Nephron progenitor cell (in vitro differentiated cells): ENCODE measurements at places on chromosomes 13 and 19.

DNA sequence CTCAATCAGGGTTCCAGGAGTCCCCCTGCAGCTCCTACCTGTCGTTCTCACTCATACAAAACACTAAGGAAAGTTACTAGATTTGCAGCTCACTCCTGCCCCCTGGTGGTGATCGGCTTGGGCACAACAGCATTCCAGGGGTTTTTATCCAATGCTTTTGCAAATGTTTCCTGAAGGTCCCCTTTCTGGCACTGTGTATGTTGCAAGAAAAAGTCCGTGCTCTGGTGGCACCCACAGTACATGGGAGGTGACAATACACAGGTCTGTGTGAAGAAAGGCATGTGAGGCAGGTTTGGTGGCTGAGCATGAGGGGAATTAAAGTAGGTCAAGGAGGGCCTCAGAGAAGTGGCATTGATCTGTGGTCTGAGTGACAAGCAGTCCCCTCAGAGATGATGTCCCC is 8.6 kb upstream of the TYK2 start:
- DNase-seq, result peak; percentile 95

- DNase-seq, result peak; percentile 46
Measured at GRCh38 chr13:52896827-52897659, 48.6 kb upstream of the PCDH8 start.

DNA sequence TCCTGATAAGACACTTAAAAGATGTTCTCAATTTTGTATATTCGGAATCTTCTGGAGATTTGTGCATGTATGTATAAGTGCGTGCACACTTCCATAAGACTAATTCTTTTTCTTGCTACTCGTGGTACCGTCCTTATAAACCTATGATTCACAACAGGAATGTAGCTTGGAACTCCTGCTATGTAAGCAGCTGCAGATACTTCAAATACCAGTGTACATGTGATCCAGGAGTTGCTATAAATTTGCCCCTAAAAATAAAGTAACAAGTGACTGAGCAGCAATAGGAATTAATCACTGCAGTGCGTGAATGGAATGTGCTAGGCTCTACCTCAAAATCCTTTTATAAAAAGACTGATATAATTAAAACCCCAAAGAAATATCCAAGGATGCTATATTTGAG is 214.9 kb downstream of the KLF5 start:
- no peak for DNase-seq

- DNase-seq, result no peak
Measured at GRCh38 chr19:35417713-35418534, 30.1 kb upstream of the FFAR2 start.

- DNase-seq, result no peak
Measured at GRCh38 chr13:27176470-27177410, 5.1 kb upstream of the USP12 start.

GRCh38 chr19:32866564-32867265 is 2.9 kb downstream of the SLC7A9 start:
- no peak for DNase-seq

DNA sequence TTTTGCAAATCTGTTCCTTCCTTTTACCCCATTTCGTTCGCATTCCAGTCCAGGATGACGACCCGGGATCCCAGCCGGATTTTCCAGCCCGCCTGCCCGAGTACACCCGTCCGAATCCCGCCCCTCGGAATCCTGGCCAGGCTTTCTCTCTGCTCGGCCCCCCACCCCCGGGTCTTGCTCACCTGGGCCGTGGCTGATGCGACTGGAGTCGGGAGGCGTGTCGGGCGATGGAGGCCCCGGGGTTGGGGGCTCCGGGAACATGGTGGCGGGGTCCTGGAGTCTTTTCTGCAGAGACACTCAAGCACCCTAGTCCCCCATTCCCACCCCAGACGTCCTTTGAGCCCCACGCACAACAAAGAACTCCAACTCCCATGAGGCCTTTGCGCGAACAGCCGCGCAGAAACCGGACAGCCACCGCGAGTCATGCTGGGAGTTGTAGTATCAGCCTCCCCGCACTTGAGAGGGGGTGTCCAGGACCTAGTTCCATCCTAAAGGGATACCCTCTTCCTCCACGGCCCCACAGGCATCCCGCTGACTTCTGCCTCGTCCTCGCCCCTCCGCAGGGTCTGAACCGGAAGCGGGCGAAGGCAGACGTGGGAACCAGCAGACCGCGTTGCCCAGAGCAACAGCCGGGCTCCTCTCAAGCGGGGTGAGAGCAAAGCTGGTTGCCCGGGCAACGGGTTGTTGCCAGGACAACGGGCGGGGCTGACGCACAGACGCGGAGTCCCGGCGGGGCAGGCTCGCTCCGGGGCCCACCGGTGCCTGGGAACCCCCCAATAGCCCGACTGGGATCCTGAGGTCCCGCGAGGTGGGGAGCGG is 1.1 kb downstream of the SYT5 start:
- DNase-seq, result peak; percentile 92

DNA sequence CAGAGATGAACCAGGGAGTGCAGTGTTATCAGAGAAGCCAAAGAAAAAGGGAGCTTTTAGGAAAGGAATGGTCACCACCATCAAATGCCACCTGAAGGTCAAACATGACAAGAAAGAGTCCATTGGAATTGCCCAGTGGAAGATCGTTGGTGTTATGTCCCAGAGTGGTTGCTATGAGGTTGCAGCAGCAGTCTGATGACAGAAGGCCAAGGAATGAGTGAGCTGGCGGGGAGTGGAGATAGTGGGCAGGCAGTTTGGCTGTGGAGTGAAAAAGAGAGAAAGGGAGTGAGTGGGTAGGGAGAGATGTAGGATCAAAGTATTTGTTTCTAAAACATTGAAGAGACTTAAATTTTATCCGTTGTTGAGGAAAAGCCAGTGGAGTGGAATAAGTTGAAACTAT is 117.4 kb upstream of the WASF3 start:
- DNase-seq, result no peak

DNA sequence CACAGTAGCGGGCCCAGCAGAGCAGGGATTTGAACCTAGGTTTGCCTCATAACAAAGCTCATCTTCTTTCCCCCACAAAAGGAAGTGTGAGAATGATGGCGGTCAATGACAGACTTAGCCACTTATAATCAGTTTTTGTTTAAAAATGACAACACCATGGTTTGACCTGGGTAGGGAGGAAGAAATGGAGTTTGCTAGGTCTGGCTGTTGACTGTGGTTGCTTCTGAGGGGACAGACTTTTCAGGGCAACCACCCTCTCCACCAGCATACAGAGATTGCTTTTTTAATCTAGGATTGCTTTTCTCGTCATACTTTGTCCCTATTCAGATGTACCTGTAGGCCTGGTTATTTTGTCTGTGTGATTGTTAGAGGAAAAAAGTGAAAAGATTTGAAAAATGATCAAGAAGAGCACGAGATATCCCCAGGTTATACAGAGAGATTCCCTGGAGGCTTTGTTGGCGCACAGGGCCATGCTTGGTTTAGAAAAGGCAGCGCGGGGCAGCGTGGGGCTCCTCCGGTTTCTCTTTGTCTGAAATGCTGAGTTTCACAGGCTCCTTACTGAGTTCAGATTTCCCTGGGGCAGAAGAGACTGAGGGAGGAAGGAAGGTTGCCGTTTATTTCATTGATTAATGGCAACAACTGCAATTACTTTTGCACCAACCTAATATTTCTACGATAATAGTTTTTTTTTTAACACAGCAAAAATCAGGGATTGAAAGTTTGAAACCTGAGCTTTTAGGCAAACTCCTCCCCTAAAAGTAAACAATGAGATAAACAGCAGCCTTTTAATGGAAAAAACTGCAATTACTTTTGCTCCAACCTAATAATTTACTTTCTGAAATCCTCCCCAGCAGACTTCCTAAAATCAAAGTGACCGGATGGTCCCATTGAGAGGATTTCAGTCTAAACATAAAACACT is 97.0 kb upstream of the RNF113B start:
- peak; percentile 40 for DNase-seq

DNA sequence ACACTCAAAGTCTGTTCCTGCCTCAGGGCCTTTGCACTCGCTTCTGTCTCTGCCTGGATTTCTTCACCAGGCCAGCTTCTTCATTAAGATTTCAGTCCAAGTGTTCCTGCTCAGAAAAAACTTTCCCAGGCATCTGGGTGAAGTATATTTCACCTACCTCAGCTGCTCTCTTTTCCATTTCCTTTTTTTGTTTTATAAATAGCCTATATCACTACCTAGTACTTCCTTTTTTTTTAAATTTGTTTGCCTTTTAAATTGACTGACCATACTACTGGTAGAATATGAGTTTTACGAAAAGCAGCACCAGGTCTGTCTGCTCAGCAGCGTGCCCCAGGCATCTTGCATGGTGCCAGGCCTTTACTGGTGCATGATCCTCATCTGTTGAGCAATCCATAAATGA is 1064.4 kb downstream of the UQCRFS1 start:
- DNase-seq, result no peak

- no peak for DNase-seq
Measured at GRCh38 chr13:110317093-110317492, 10.0 kb downstream of the COL4A2 start.

DNA sequence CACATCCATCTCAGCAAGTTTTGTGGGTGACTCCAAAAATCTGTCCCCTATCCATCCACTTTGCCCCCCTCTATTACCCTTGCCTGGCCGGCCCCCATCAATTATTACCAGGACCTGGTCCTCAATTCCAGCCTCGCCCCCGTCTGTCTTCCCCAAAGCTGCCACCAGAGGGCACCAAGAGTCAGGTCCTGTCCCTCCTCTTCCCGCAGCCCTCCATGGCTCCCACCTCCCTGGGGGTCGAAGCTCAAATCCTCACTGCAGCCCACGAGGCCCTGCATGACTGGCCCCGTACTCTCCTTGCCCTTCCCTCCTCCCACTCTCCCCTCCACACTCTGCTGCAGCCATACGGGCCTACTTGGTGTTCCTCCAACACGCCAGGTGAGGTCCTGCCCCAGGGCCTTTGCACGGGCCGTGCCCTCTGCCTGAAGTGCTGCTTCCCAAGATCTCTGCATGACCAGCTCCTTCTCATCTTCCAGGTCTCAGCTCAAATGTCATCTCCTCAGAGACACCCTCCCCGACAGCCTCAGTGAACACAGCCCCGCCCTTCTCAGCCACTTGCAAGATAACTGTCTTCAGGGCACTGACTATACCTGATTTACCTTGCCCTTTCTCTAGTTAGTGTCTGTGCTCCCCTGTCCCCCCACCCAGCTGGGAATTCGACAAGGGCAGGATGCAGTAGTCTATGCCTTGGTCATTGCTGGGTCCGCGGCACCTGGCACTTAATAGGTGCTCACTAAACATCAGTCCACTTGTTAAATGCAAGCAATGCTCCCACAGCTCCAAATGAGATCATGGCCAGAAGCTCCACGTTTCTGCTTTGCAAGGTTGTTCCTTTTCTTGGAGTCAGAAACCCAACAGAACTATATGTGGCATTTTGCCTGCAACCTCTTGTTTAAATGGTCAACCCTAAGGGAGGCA is 16.8 kb upstream of the SEMA6B start:
- DNase-seq, result peak; percentile 86

DNA sequence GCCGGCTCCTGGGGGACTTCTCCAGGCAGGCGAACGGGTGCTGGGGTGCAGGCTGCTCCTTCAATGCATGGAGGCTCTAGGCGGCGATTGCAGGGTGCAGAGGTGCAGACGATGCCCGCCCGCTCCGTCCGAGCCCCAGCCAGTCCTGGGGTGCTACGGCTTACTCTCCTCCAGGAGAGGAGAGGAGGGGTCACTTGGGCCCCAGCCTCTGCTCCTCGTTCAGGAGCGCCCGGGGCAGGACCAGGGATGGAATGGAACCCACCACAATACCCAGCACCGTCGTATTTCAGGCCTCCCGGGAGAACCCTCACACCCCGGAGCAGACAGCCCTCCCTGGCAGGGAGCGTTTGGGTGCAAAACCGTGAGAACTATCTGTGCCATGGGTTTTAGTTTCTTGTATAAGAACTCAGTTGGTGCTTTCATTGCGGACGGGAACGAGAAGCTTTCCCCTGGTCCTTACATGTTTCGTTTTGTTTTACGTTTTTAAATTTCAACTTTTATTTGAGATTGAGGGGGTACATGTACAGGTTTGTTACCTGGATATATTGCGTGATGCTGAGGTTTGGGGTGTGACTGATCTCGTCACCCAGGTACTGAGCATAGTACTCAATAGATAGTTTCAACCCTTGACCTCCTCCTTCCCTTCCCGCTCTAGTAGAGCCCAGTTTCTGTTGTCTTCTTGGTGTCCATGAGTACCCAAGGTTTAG is 46.8 kb downstream of the ARHGEF18 start:
- peak; percentile 20 for DNase-seq

- peak; percentile 74 for DNase-seq
Measured at GRCh38 chr19:40974633-40975037, 16.4 kb upstream of the CYP2B6 start.

DNA sequence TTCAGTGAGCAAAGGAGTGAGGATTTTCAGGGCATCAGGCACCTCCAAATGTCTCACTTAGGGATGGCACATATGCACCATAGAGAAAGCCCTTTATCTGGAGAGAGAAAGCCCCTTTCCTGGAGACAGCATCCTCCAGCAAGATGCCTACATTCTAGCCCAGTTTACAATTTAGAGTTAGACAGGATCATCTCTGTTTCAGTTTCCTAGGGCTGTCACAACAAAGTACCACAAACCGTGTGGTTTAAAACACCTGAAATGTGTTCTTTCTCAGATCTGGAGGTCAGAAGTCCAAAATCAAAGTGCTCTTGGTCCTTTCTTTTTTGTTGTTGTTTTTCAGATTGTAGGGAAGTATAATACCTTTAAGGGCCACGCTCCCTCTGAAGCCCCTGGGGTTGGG is 61.8 kb downstream of the MBNL2 start:
- no peak for DNase-seq

DNA sequence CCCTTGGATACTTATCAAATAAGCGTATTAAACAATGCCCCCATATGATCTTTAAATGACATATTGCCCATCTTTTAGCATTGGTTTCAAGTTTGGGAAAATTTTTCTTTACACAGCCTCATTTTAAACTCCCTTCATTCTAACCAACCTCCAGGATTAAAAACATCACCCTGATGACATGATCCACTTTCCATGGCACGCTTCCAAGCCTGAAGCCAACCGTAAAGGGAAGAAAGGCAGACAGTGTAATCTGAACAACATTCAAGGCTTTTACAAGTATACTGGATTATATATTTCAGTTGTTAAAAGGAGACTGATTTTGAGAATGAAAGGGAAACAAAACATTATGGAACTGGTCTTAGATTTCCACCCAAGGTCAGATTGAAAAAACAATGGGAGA is 1721.9 kb downstream of the OLFM4 start:
- no peak for DNase-seq

DNA sequence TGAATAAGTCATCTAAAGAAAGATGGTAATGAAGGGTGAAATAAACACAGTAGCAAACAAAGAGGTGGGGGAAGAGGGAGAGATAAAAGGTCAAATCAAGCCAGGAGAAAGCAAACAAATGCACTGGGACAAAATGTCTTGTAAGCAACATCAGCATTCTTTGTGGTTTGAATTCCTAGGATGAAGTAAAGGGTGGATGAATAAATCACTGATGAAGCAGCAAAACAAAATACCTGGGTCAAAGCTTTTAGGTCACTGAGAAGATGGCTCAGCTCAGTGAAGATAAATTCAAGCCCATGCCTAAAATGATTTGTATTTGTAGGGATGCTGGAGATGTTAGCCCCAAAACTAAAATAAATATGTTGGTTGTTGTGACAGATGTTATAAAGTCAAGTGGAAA is 86.5 kb upstream of the FBXL3 start:
- no peak for DNase-seq
